ENCODE measurements at places on chromosomes 3 and 15.

DNA sequence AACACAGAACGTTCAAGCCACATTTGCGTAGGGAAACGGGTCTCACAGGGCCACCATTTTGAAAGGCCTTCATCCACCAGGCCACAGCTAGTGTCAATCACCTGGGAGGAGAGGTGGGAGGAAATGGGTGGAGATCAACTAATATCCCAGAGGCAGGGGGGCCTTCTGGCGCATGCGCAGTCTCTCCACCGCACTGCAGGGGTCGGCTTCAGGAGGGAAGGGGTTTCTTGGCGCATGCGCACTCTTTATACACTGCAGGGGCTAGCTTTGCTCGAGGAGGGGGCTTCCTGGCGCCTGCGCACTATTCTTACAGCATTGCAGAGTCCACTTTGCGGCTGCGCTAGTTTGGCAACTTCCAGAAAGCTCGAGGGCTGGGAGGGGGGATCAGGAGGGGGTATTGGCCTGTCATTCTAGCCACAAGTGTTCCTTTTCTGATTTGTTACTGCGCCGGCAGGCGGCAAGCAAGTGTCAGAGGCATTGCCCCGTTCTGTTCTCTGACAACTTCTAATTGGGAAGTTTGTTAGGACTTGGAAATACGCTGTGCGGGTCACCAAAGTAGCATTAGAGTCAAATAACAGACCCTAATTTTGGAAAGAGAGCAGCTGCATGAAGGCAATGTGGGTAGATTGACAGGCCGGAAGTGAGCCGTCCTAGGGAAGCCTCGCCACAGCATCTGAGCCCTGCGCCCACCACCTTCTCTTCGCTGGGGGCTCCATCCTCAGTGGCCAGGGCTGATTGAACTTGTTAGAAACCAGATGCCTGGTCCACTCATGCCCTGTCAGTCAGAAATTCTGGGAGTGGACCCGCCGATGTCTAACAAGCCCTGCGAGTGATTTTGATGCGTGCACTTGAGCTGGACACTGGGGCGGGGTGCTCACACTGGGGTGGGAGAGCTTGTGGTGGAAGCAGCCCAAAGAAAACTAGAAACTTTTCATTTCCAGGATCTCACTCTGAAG lies 173.5 kb upstream of the NDN start:
- no peak for DNase-seq

DNA sequence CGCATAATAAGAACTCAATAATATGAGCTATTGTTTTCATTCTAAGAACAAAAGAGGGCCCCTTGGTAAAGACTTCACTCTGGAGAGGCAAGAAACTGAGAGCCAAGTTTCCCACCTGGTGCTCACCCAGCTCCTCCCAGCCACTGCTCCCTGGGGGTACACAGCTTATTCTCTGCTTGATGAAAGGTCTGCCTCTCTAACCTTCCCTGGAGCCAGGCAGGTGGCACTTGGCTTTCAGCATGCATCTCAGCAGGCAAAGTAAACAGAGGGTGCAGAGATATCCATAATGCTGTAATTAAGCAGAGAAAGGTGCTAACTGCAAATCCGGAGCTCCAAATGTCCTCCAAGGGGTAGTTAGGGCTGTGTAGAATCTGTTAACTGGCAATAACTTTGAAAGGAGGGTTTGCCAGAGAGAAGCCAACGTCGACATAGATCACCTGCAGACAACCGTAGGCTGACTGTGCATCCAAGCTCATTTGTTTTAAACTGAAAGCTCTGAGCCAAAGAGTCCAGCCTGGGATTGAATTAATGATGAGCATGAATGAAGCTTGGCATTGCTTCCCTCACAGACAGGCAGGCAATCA lies 159.6 kb upstream of the PROK2 start:
- no peak for DNase-seq

- DNase-seq: no peak
Observed at GRCh38 chr3:50466177-50466576, 37.3 kb downstream of the CACNA2D2 start.

GRCh38 chr3:117063930-117064329 lies 354.4 kb downstream of the TUSC7 start:
- no peak for DNase-seq

DNA sequence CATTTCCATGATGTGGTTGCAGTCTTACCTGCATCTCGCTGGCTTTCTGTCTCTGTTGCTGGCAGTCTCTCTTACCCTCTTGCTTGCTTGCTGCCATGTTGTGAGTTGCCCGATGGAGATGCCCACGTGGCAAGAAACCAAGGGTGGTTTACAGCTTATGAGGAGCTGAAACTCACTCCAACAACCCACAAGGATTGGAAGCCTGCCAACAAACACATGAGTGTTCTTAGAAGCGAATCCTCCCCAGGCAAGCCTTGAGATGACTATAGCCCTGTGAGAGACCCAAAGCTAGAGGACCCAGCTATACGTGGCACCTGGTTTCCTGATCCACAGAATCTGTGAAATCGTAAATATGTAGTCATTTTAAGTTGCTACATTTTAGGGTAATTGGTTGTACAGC lies 490.9 kb upstream of the ADAMTS9 start:
- peak; percentile 24 for DNase-seq

DNA sequence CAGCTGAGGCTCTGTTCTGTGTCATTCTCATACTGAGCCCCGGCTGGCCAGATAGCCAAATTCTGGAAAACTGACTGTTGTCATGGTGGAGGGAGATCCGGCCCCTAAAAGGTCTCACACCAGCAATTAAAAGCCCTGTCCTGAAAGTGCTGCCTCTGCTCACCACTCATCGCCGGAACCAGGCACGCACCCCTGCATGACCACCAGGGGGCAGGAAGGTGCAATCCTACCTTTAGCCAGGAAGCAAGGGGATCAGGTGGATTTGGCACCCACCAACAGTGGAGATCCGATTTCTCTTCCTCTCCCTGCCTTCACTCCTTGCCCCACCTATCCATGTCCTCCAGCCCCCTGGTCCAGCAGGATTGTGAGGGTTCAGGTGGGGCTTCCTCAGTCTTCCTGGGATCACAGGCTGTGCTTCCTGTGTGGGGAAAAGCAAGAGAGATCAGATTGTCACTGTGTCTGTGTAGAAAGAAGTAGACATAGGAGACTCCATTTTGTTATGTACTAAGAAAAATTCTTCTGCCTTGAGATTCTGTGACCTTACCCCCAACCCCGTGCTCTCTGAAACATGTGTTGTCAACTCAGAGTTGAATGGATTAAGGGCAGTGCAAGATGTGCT lies 16.1 kb upstream of the CACNA2D2 start:
- no peak for DNase-seq

DNA sequence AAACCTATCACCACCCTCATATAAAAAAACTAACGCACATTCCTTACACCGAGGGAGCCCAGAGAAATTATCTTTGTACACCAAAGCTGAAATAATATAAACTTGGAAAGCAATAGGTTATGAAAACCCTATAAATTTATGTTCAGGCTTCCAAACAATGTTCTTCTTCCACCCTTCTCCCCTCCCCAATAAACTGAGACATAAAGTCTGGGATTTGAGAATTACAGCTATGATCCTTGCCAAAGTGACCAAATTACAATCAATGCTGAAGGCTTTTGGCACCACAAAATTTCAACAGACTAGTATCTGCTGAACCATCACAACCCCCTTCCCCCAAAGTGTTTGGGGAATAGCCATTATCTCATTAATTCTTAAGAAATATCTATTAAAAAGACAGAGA lies 237.8 kb downstream of the FMN1 start:
- no peak for DNase-seq

GRCh38 chr15:75905231-75905630 lies 1.6 kb downstream of the FBXO22 start:
- DNase-seq: no peak

- DNase-seq: no peak
Observed at GRCh38 chr3:14899993-14900618, 47.3 kb upstream of the NR2C2 start.

- DNase-seq: no peak
Observed at GRCh38 chr15:44045661-44046060, 149.4 kb downstream of the FRMD5 start.

GRCh38 chr3:152760024-152760563 lies 74.8 kb upstream of the P2RY1 start:
- no peak for DNase-seq

- no peak for DNase-seq
Observed at GRCh38 chr3:160450846-160451245, 1.3 kb upstream of the TRIM59 start.

All from NCI-H187 (cell line).